K562 (cell line): ENCODE measurements at places on chromosomes 3 and 15. TPM values are rescaled to one million over a fixed set of nuclear protein-coding genes. Genes with fewer than 3 reads are reported as not detected.

- no peak for DNase-seq
Measured at GRCh38 chr15:60442763-60443162, 36.2 kb downstream of the ICE2 start.

DNA sequence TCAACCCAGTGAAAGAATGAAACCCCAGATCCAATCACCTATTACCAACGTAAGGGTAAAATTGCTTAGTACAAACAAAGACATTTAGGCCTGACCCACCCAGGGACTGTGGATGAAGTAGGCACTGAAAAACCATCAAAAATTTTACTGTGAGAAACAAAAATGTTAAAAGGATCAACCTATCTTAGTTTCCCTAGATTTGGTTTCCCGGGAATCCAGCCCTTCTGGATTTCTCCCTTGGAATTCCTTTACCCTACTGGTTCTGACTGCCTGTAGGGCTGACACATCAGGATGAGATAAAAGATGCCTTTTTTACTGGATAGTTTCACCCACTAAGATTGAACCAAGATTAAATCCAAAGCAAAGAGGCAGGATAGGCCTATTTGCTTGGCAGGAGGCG is 102.7 kb downstream of the SCAPER start:
- DNase-seq = no peak

TMEM207 gene
- not detected in 2 replicates for polyA plus RNA-seq

GRCh38 chr15:88630798-88631463 is 7.9 kb upstream of the ISG20 start:
- no peak for DNase-seq

CIB1 gene
- polyA plus RNA-seq = 128 and 142 TPM in 2 replicates

DNA sequence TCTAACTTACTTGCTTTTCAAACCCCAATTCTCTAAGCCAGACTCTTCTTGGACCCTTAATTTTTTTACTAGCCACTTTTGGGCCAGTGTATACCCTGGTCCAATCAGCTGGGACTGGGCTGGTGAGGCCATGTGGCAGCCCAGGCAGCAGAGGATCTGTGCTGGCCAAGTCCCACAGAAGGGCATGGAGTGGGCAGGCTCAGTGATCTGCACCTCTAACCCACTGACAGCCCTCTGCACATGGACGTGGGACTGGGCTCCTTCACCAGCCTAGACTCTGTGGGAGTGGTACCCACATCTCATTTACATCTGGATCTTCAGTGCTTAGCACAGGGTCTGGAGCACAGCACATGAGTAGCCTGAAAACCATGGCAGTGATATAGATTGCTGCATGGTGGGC is 56.1 kb upstream of the PRR23C start:
- DNase-seq = no peak
